Right renal pelvis (tissue), 4 donors: ENCODE measurements at places on chromosomes 11 and 22. TPM values are rescaled to one million over a fixed set of nuclear protein-coding genes. Genes with fewer than 3 reads are reported as not detected.

TESMIN gene
- polyA plus RNA-seq, result 17.8 TPM

GRK3 gene
- polyA plus RNA-seq, result 10.0 TPM

VSTM5 gene
- 2.5 TPM for polyA plus RNA-seq

GAL gene
- 0.42 TPM for polyA plus RNA-seq

GAS2 gene
- 15.7 TPM for polyA plus RNA-seq

SHANK2 gene
- 27.2 TPM for polyA plus RNA-seq

KRTAP5-10 gene
- 0.20 TPM for polyA plus RNA-seq

OR52H1 gene
- polyA plus RNA-seq, result not detected

OR5P2 gene
- not detected for polyA plus RNA-seq

KRTAP5-2 gene
- polyA plus RNA-seq, result not detected

ZDHHC8 gene
- polyA plus RNA-seq, result 36.7 TPM

APOL5 gene
- polyA plus RNA-seq, result not detected

NNMT gene
- 0.99 TPM for polyA plus RNA-seq

OR2AG2 gene
- 0.09 TPM for polyA plus RNA-seq

YAP1 gene
- polyA plus RNA-seq, result 199 TPM

PLXNB2 gene
- polyA plus RNA-seq, result 261 TPM
